HT1080 (cell line): ENCODE measurements at places on chromosomes 11 and 22.

- DNase-seq = no peak
These were observed at the start of gene HTATIP2 for GRCh38 chr11:20363500-20364340. TSS of gene HTATIP2 (plus strand) at chr11:20363714. CDS start at chr11:20364238, 524 bp downstream.

DNA sequence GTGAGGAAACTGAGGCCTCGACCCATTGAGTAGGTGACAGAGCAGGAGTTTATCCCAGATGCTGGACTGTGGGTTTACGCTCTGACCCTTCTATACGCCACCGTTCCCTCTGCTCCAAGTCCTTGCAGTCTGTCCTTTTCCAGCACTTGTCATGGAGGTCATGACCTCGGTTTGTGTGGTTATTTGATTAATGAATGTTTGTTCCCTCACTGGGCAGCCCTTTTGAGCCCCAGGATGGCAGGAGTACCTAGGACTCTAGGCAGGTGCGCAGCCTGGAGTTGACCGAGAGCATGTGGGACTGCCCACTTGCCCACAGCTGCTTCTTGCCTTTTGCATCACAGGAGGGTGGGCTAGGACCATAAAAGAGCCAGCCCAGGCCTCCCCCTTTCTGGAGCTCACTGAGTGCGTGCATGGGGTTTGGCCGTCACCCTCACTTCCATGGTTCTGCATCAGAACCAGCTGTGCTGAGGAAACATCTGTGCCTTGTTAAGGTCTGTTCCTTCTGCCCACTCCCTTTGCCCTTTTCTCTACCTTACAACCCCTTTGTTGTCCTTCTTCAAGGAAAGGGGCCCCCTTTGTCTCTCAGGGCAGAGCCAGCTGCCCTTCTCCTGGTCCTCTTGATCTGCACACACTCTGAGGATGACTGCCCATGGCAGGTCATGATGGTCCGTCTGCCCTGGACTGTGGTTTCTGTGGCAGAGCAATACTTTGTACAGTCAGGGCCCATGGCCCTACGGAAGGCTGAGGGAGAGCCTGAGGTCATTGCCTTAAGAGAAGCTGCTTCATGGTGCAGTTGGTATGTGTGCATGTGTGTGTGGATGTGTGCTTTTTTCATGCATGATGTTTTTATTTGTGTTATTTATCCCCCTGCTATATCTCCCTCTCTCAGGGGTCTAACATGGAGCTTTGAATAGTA is 38.2 kb downstream of the BMAL1 start:
- DNase-seq = no peak

GRCh38 chr11:100684101-100685065 is 2.7 kb upstream of the ARHGAP42 start:
- peak; percentile 71 for DNase-seq

- DNase-seq = no peak
These were observed 512 bp downstream of the TOLLIP start for GRCh38 chr11:1308743-1309497.

- DNase-seq = peak; percentile 30
These were observed 260.0 kb downstream of the SOX6 start for GRCh38 chr11:16096336-16096735.

DNA sequence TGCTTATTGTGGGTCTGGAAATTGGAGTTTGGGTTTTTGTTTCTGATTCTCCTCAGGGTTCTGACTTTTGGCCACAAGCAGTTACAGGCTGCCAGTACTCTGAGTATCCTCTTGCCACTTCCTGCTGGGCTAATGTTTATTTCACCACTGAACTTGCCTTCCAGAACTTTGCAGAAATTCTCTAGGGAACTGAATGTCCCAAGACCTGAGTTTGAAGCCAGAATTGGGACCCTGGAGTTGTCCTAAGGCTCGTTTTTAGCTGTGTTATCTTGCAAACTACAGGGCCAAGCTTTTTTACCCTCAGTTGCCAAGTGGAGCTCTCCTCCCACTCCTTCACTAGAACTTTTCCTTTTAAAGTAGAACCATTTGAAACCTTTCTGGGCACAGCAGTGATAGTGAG is 89.9 kb downstream of the FAT3 start:
- no peak for DNase-seq

DNA sequence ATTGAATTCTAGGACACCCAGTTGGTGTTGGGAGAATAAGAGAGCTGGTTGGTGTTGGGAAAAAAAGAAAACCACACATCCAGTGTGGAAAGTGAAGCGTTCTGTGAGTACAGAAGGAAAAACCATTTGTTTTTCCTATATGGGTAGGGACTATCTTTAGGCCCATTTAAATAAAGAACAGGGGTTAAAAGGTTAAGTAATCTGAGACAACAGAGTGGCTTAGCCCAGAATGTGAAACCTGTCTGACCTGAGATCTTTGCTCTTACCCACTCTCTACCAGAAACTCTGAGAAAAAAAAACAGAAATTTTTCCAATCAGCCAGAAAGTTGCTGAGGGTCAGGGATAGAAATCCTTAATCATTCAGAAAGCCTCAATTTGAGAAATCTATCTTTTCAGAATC is 59.8 kb upstream of the LRRC55 start:
- no peak for DNase-seq

DNA sequence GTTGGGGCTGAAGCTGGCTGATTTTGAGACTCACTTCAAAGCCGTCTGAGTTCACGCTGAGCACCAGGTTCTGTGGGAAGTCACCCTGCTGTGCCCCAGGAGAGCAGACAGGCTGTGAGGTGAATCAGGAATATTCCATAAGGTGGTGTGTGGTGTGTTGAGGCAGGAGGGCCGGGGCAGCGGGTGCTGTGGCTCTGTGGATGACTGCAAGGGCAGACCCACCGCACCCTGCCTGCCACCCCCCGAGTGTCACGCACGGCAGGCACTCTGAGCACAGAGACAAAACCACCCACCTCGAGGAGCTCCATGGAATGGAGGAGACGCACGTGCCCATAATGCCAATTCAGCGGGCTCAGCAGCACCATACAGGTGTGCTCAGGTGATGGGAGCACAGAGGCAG is 147.8 kb downstream of the PKNOX2 start:
- DNase-seq = no peak

- no peak for DNase-seq
These were observed 74.3 kb downstream of the GRAMD1B start for GRCh38 chr11:123504401-123504800.

GRCh38 chr11:100816823-100817222 is 129.7 kb downstream of the ARHGAP42 start:
- DNase-seq = peak; percentile 26

DNA sequence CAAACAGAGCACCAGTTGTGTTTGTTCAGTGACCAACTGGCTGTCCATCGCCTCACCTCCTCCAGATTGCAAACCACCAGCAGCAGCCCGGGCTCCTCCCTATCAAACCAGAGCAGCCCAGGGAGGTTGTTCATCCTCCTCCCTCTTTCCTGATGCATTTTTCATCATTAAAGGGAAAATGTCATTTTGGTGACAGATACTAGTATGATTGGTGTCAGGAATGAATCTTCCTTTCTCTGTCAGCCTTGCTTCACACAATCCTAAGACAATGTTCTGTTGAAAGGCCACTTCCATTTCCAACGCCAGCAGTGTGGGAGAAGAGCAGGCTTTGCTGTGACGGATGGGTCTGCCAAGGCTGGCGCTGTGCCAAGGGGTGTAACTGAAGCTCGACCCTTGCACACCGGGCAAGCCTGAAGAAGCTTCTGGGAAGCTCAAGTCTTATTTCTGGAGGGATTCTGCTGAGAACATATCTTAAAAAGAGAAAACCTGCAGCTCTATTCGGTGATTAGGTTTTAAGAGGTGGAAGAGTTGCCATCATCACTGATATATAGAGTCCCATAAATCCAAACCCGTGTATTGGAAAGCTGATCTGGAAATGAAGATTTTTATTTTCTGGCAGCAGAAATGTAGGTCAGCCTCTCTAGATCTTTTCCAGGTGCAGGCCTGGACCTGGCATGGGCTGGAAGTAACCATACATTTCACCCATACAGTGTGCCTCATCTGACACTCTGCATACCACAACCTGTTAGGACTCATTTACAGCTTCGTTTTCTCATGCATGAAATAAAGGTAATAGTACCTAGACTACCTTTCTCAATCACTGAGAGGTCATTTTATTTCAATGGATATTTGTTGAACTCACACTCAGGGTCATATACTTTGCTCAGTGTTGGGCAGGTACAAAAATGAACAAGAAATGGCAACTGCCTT is 524.5 kb downstream of the NTM start:
- no peak for DNase-seq
